ENCODE measurements at places on chromosomes 16 and 17.

DNA sequence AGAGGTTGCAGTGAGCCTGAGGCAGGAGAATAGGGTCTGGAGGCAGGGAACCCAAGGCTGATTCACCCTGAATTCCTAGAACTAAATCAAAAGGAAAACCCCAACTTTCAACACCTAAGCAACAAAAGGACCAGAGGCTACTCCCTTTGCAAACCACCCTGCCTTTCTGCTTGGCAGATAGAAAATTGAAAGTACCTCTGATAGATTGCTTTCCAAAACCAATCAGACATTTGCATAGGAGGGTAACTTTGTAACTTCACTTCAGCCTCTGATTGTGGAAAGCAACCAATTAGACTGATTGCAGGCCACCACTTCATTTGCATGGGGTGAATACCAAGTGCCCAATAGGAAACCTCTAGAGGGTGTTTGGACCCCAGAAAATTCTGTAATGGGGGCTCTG lies 10.9 kb upstream of the TMEM98 start:
- DNase-seq: no peak

DNA sequence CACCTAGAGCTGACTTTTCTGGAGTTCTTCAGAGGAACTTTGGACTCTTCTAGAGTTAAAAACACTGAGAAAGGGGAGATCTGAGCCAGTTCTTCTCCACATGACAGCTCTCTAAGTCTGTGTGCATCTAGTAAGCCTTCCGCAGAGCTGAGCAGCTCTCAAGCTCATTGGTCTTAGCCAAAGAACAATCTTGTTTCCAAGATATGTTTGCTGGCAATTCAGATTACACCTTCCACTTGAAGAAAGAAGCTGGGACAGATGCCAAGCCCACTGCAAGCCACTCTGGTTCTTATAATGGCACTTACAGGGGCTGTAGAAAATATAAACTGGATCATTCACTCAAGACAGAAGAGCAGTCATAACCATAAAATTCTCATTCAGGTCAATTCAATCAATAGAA lies 134.1 kb upstream of the TOX3 start:
- DNase-seq: no peak

GRCh38 chr17:75604034-75604695 lies 16.6 kb downstream of the MYO15B start:
- DNase-seq: no peak

- DNase-seq: no peak
Measured at GRCh38 chr17:77926981-77927380, 31.5 kb upstream of the TNRC6C start.

GRCh38 chr17:58956997-58957724 lies 149.5 kb downstream of the TRIM37 start:
- DNase-seq: no peak

- DNase-seq: no peak
Measured at GRCh38 chr16:68792465-68793324, 50.6 kb upstream of the TANGO6 start.

DNA sequence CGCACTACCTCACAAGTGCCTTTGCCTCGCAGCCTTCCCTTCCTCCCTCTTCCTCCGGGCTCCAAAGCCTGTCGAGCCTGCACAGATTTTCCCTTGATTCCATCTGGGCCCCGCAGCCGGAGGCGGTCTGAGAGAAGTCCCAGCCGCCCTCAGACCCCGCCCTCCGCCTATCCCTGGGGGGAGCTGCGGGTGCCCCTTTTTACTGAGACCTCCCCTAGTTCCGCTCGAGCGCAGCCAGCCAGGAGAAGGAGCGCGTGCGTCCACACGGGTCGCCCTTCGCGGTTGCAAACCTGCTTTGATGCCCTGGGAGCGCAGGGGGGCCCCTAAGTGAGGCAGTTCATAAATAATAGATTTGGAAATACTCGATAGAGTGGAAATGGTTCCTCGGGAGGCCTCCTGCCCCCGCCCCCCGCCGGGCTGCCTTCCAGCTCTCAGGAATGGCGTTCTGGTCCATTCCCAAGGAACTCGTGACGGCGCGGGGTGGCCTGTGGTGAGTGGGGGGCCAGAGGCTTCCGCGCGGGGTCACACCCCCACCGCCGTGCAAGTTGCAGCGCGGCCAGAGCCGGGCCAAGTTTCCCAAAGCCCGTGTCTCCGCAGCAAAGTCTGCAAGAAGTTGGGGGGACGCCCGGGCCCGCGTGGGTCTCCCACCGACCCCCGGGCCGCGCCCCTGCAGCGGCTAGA lies 610 bp downstream of the C16orf74 start:
- peak; percentile 41 for DNase-seq

GRCh38 chr16:3873482-3874173 lies 6.9 kb downstream of the CREBBP start:
- no peak for DNase-seq

DNA sequence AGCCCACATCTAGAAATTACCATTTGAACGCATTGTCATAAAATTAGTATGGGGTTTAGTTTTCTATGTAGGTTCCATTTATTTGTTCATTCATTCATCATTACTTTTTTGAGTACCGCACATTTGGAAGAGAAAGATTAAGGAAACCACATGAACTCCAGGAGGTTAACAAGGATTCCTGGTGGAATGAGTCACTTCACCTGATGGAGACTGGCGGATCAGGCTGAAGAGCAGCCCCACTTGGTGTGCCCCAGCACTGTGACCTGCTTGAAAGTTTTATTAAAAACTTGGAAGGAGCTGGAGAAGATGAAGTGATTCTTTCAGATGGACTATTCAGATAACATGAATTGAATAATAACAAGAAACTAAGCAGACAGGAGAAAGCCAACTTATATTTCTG lies 293.6 kb upstream of the CDH11 start:
- no peak for DNase-seq

GRCh38 chr17:41678907-41679739 lies 9.6 kb upstream of the EIF1 start:
- DNase-seq: peak; percentile 66

DNA sequence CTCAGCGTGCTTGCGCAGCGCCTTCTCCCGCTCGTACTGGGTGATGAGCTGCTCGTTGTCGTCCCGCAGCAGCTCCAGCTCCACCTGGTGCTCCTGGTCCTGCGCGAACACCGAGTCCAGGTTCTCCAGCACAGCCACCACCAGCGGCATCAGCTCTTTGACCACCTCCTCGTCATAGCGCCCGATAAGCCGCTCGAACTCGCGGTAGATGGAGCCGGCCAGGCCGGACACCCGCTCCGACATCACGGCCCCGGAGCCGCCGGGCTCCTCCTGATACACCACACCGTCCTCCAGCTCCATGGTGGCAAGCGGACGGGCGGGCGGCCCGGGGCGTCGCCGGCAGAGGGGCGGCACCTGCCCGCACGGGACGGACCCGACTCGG lies 320 bp downstream of the SPAG9 start:
- DNase-seq: no peak

DNA sequence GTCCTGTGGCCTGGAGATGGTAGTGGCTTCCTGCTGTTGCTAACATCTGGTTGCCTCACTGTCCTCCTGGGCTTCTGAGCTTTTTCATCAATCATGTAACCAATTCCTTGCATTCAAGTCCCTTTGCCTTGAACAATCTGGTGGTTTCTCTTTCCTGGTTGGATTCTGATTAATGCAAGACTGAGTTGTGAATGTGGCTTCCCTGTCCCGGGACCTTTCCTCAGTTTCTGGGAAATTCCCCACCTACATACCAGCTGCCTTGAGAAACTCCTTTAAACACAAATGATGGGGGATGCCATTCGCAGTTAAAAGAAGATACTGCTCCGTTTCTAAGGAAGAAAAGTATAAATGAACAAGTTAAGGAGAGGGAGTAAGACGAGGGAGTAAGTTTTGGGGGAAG lies 39.9 kb upstream of the NLRP1 start:
- DNase-seq: no peak

DNA sequence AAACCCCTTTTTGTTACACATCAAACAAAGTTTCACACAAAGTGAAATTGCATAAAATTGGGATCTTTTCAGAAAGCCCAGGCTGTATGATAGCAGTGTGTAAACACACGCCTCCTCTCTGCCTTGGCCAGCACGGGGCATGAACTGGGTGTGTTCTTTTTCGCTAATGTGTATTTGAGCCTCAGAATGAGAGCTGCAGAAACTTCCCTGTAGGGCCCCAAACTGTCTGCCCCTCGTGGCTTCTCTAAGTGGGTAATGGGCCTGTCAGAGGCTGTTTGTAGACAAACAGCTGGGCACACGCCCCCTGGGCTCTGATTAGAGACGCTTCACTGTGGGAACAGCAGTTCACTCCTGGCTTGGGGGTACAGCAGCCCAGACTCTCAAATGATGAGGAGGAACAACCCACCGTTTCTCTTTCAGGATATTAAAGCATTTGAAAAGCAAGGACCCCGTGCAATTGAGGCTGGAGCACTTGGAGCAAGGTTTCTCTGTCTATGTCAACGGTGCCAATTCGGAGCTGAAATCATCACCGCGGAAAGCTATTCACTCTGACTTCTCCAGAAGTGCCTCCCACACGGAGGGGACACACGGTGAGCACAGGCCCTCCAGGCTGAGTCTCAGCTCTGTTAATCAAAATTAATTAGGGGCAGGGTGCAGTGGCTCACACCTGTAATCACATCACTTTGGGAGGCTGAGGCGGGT lies 78.4 kb downstream of the KATNIP start:
- DNase-seq: no peak

GRCh38 chr16:27708651-27709050 lies 158.7 kb downstream of the KATNIP start:
- DNase-seq: no peak

DNA sequence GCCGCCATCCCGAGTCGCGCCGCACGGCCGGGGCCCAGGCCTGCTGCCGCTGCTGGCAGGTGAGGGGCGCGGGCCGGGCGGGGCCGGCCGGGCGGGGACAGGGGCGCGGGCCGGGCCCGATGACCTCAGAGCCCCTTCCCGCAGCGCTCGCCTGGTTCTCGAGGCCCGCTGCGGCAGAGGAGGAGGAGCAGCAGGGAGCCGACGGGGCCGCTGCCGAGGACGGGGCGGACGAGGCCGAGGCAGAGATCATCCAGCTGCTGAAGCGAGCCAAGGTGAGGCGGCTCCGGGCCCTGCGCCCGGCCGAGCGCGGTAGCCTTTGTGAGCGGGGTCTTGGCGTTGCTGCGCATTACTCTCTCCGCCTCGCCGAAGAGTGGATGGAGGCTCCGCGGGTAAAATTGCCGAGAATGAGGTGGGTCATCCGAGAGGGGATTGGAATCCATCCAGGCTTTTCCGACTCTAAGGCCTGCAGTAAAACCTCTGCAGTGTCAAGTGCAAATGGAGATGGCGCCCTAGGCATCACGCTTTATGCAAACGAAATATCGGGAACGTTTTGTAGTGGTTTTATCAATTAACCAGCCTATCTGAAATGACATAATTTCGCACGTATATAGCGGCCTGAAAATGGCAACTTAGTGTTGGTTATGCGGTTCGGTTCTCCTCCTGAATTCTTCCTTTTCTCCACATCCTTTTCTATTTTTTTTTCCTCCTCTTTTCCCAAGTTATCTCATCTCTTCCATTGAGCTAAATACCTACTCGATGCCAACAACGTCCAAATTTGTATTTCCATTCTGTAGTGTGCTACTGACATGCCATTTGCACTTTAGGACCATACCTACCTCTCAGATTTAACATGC lies 577 bp downstream of the TTC19 start:
- no peak for DNase-seq

- no peak for DNase-seq
Measured at GRCh38 chr16:17370731-17371285, 100.0 kb downstream of the XYLT1 start.

- DNase-seq: no peak
Measured at GRCh38 chr17:39092692-39093230, 58.7 kb downstream of the PLXDC1 start.

DNA sequence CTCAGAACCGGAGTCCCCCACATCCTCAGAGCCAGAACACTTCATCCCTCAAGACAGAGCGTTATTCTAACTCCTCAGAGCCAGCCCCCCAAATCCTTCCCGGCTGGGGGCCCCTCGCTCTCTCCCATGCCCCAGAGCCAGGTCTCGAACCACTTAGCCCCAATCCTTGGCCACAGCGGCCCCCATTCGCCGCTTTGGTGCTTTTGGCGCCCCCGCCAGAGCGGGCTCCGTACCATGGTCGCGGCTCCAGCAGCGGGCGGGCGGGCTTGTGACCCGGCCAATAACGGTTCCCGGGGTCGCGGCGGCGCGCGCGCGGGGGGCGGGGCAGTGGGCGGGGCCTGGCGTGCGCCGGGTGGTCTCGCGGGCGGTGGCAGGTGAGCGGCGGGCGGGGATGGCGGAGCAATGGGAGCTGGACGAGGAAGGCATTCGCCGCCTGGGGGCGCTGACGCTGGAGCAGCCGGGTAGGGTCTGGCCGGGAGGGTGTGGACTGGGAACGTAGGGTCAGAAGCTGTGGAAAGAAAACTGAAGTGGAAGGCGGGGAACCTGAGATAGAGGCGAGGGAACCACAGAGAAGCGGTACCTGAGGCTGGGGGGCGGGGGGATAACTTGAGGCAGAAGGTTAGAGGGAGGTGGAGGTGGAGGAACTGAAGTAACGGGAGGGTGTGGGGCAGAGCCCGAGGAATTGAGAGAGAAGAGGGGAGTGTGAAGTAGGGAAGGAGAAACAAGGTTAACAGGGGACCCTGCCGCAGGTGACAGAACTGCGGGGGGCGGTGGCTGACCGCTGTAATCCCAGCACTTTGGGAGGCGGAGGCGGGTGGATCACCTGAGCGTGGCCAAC lies at the start of the genes KCTD19 and LRRC36:
KCTD19 (minus strand) TSS at position 270 of the 838 bp plus-strand sequence; CDS start at position 236, 34 bp downstream.
LRRC36 (plus strand) TSS at position 344 of the 838 bp plus-strand sequence; CDS start at position 392, 48 bp downstream.
- peak; percentile 92 for DNase-seq

DNA sequence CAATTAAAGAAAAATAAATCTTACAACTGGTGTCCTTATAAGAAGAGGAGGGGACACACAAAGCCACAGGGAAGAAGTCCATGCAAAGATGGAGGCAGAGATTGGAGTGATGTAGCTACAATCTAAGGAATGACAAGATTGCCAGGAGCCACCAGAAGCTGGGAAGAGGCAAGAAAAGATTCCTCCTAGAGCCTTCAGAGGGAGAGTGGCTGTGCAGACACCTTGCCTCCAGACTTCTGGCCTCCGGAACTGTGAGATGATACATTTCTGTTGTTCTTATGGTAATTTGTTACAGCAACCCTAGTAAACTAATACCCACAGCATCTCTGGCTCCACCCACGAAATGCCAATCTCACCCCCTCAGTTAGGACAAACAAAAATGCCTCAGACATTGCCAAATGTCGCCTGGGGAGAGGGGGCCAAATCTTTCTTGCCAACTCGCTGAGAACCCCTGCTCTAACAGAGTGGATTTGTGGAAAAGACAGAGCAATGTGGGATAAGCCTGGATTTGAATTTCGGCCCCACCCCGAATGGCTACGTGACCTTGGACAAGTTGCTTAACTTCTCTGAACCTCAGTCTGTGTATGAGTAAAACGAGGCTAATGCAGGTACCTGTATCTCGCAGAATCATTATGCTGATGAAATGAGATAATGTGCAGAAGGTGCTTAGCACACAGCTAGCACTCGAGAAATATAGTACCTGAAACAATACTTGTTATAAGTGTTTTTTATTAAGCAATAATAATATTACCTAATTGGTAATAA lies 37.1 kb upstream of the CSNK2A2 start:
- no peak for DNase-seq
